ENCODE measurements at places on chromosomes 4 and X.
A peak's percentile ranks its signal among the peaks of the same experiment; 100 is the strongest.

- peak; percentile 59 for DNase-seq
Measured at GRCh38 chrX:39896951-39897740, 200.6 kb downstream of the BCOR start.

DNA sequence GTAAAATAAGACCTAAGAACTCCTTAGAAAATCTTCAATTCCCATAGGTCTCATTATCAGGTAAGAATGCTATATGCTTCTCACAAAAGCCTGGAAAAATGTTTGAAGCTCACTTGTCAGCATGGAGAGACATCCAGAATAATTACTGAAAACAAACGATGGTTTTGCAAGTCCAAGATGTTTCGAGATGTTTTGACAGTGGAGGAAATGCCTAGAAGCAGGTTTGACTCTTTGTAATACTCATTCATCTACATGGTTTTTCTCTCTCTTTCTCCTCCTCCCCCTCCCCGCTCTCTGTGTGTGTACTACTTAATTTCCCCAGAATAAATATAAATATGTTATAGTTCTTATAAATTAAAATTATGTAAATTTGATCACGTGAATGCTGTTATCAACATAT is 131.9 kb upstream of the NR3C2 start:
- DNase-seq: no peak

GRCh38 chr4:81523672-81524327 is 52.1 kb upstream of the RASGEF1B start:
- no peak for DNase-seq

GRCh38 chrX:132615391-132616131 is 126.7 kb upstream of the MBNL3 start:
- peak; percentile 21 for DNase-seq

DNA sequence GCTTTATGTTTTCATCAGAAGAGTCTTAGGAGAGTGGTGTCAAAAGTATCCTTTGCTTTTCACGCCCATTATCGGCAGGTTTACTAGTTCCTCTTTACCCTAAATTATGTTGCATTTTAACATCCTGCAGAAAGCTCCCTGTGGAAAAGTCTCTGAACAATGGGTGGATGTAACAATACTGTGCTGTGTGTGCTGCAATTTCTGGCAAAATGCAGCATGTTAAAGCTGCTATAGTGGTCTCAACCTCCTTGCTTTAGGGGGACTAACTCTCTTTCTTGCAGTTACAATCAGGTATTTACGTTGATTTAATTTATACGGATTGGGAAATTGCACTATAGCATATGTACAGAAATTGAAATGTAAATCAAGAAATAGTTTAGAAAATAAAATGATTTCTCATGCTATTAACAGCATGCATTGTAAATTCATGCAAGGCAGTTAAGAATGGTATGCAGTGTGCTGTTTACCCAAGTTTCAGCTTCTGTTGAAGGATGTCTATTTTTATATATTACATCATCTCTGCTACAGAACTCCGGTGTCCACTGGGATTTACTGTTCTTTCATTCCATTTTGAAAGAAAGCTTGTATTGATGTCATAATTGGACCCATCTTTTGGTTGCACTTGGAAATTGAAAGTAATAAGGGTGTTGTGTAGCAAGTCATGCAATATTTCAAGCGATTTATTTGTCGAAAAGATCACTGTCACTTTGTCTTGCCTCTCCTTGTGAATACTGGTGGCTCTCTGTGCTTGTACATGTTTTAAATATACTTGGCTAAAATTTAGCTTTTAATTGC is 145.7 kb downstream of the RAPGEF2 start:
- DNase-seq: no peak

DNA sequence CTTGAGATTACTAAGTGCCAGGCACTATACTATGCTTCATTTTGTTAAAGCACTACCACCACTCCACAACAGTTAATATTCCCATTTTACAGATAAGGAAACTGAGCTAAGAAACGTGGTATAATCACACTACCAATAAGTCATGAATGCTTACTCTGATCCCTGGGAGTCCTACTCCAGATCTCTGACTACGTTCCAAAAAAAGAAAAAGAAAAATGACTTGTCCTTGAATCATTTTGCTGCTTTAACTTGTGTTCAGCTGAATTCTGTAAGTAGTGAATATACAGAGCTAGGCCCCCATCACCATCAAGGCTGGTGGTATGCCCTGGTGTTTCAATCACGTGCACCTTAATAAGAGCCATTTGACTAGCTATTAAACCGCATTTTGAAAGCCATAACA is 39.4 kb downstream of the LDB2 start:
- no peak for DNase-seq

DNA sequence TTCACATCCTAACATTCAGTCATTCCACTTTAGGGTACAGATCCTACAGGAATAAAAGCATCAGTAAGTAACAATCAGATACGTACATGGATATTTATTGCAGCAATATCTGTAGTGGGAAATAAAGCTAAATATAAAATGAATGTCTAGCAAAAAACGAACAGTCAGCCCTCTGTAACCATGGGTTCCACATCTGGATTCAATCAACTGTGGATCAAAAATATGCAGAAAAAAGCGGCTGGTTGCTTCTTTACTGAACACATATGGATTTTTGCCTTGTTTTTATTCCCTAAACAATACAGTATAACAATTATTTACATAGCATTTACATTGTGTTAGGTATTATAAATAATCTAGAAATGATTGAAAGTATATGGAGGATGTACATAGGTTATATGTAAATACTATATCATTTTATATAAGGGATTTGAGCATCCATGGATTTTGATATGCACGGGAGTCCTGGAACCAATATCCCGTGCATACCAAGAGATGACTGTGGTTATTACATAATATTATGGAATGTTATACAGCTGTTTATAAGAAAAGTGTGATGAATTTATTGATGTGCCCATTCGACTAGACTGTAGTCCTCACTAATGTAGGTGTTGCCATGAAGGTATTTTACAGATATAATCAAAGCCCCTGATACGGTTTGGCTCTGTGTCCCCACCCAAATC is 132.8 kb downstream of the ARHGEF9 start:
- no peak for DNase-seq

Measured in left ventricle myocardium superior (tissue), 1 donor.